ENCODE measurements at places on chromosomes 7 and 10. TPM values are rescaled to one million over a fixed set of nuclear protein-coding genes. Genes with fewer than 3 reads are reported as not detected.

The SCD gene
- total RNA-seq: 367 TPM

The ACHE gene
- under 0.01 TPM for total RNA-seq

The OPN4 gene
- total RNA-seq: not detected

The GAD2 gene
- total RNA-seq: not detected

The AGMO gene
- not detected for total RNA-seq

The TSPAN14 gene
- total RNA-seq: 12.1 TPM

The IGF2BP3 gene
- 4.3 TPM for total RNA-seq

The CYP3A5 gene
- 12.4 TPM for total RNA-seq

The EXOC6 gene
- total RNA-seq: 8.5 TPM

The TCAF2 gene
- 1.5 TPM for total RNA-seq

The ACTL6B gene
- total RNA-seq: not detected

The FGFR2 gene
- 0.17 TPM for total RNA-seq

The CYP2C19 gene
- not detected for total RNA-seq

The MACROH2A2 gene
- 12.1 TPM for total RNA-seq

The SYCE1 gene
- total RNA-seq: 0.17 TPM

The DRGX gene
- total RNA-seq: not detected

The MYOF gene
- 298 TPM for total RNA-seq

The OPN1SW gene
- not detected for total RNA-seq

The VWDE gene
- total RNA-seq: under 0.01 TPM

The CALHM1 gene
- not detected for total RNA-seq
